Cortex of kidney (tissue), 1 donor: ENCODE measurements at places on chromosomes 4 and X.

DNA sequence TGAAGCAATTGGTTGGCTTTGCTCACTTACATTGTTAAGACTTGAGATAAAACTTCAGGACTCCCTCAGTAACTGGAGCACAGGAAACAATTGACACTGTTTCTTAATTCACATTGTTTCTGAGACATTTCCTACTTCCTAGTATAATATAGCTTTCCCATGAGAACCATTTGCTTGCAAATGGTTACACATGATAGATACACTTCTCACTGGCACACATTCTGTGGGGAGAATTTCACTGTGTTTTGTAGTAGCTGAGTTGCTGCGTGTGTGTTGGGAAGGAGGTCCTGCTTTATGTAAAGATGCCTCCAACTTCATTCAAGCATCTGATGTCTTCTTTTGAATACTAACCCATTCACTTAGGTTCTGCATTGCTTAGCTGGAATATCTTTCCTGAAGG lies 85.3 kb upstream of the SLC4A4 start:
- DNase-seq = no peak

- DNase-seq = no peak
These were observed 111.4 kb downstream of the SORBS2 start for GRCh38 chr4:185700630-185701029.

GRCh38 chrX:16739574-16739973 lies 20.2 kb downstream of the SYAP1 start:
- no peak for DNase-seq

GRCh38 chr4:183596067-183596757 lies 62.8 kb downstream of the RWDD4 start:
- DNase-seq = no peak

DNA sequence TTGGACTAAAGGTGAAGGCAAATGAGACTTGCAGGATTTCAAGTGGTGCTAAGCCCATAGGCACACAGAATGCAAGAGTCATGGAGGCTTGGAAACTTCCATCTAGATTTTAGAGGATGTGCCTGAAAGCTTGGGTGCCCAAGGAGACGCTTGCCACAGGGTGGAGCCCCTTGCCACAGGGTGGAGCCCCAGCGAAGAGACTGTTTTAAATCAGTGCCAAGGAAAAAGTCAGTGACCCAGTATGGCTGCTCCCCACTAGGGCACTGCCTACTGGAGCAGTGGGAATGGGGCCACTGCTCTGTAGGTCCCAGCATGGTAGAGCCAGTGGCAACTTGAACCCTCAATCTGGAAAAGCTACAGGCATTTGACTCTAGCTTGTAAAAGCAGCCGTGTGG lies 794.2 kb upstream of the LCORL start:
- no peak for DNase-seq

GRCh38 chr4:146488495-146489174 lies 33.1 kb downstream of the SLC10A7 start:
- DNase-seq = no peak

GRCh38 chrX:49171752-49172279 lies at the start of gene PLP2:
TSS of gene PLP2 (plus strand) at chrX:49171898. CDS start at chrX:49172001, 103 bp downstream.
- DNase-seq = no peak

DNA sequence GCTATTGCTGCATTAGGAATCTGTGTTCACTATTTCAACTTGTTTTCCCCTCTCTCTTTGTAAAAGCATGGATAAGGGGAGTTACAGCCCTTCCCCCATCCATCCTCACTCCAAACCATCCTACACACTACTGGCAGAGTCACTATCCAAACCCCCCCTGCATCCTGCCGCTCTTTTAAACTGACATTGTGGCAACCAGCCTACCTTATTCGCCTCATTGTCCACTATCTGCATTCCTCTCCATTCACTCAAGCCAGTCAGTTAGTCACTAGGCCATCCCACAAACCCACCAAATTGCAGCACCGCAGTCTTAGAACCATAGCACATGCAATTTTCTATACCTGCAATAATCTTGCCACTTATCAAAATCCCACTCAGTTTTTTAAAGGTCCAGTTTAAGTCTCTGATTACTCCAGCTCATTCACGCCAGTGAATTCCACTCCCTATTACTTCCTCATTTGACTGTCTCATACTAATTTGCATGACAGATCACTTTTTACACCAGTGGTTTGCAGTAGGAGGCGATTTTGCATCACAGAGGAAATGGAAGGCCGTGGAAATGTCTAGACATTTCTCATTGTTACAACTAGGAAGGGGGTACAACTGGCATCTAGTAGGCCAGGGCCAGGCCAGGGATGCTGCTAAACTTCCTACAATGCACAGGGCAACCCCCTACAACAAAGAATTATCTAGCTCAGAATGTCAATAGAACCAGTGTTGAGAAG lies 181.8 kb downstream of the HS6ST2 start:
- DNase-seq = no peak

GRCh38 chr4:89837385-89837992 lies 528 bp upstream of the SNCA start:
- DNase-seq = no peak

DNA sequence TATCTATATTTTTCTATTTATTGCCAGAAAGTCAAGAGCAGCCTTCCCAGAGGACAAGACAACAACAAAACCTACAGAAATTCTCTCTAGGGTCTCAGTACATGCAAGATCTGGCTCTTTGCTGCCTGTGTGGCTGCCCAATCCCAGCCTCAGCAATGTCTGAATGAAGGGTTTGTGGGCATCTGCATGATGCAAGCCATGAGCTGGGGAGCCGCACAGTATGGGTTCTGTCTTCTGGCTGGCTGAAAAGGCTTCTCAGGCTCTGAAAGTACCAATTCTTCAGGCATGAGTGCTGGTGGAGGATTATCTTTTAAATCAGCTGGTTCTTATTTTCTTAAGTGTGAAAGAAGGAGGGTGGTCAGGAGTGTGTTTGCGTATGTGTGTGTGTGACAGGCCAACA lies 104.6 kb downstream of the PDGFRA start:
- DNase-seq = no peak

DNA sequence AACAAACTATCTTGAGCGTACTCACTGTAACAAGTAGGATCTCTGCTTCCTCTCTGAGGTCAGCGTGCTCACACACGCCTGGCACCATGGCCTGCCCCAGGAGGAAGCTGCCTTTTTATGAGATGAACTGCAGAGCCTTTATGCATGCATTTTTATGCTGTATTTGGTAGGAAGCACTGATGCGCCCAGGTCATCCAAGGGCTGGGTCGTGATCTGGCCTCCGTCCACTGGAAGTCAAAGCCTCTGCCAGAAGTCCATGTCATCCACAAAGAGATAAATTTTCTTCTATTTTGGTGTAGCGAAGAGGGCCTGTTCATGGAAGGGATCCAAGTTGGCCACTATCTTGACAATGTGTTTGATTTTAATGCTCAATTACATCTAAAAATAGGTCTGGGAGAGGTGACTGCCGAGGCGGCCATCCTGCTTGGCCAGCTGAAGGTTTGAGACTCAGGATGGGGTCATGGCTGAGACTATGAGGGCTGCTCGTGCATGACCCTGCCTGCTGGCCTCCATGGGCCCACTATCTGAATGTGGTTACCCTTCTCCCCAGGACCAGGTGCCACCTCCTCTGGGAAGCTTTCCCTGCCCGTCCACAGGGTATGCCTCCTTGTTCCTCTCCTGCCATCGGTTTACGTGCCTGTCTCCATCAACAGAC lies 50.3 kb downstream of the HTRA3 start:
- DNase-seq = no peak

GRCh38 chr4:5710065-5710960 lies 688 bp upstream of the EVC start:
- DNase-seq = no peak

- no peak for DNase-seq
These were observed 22.2 kb downstream of the FABP2 start for GRCh38 chr4:119299741-119300100.

DNA sequence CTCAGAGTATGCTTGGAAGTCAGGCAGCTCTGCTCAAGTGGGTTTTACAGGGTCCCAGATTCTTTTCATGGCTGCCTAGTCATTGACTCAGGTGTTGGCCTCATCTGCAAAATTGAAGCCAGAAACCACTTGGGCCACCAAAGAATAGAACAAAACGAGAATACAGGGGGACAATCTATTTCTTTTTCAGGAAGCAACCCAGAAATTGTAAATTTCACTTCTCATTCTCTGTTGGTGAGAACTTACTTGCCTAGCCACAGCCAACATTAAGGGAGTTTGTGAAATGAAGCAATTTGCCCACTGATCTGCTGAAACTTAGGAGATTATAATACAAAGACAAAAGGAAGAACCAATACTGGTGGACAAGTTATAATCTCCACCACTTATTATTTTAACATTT lies 8.6 kb upstream of the TKTL2 start:
- DNase-seq = no peak

- no peak for DNase-seq
These were observed 85.0 kb downstream of the ADRA2C start for GRCh38 chr4:3851211-3851610.

- DNase-seq = no peak
These were observed 29.9 kb downstream of the TRMT2B start for GRCh38 chrX:101022020-101022419.

GRCh38 chr4:158754385-158755180 lies 14.2 kb upstream of the FNIP2 start:
- DNase-seq = no peak

- DNase-seq = no peak
These were observed 803.0 kb downstream of the DMD start for GRCh38 chrX:32408389-32408788.

- DNase-seq = no peak
These were observed 30.4 kb upstream of the WDR44 start for GRCh38 chrX:118315529-118315928.

- DNase-seq = no peak
These were observed 124.5 kb upstream of the HCCS start for GRCh38 chrX:10986616-10987015.

DNA sequence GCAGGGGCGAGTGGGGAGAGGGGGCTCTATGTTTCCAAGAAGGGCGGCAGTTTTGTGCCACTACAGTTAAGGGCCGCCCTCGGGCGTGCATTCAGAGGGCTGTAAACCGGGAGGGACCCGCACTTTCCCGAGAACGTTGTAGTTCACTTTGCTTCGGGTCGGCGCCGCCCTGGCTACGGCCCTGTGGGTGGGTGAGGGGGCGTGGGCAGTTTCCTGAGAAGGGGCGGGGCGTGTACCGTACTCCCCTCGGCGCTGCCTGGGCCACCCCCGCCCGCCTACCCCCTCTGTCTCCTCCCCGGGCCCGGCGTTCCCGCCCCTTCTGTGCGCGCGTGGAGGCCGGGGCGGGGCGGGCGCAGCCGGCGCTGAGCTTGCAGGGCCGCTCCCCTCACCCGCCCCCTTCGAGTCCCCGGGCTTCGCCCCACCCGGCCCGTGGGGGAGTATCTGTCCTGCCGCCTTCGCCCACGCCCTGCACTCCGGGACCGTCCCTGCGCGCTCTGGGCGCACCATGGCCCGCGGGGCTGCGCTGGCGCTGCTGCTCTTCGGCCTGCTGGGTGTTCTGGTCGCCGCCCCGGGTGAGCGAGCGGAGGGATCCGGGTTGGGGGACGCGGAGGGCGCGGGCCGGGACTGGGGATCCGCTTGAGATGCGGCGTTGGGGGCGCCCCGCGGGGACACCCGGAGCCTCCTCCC lies at the start of gene CD99:
TSS of gene CD99 (plus strand) at position 440 of the 687 bp plus-strand sequence. CDS start at position 506, 66 bp downstream.
- DNase-seq = no peak

DNA sequence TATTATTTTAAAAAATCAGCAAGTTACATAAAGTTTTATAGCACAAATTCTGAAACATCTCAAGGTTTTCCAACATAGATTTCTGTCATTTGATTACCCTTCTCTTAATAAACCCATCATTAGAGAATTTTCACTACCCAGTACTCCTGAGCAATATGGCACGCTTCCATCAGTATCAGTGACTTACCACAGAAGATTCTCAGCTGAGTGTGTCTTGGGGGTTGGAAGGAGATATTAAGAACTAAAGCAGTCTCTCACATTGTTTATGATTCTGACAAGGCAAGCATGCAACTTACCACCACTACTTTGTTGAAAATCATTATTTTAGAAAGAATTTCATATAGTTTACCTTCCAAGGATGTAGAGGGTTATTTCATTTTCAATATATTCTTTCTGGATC lies 67.7 kb downstream of the INPP4B start:
- DNase-seq = no peak

- DNase-seq = no peak
These were observed 394.7 kb upstream of the ATOH1 start for GRCh38 chr4:93433840-93434239.

- DNase-seq = no peak
These were observed 32.0 kb downstream of the HAND2 start for GRCh38 chr4:173498023-173498422.

GRCh38 chrX:31057291-31057690 lies 14.6 kb downstream of the FTHL17 start:
- DNase-seq = no peak

DNA sequence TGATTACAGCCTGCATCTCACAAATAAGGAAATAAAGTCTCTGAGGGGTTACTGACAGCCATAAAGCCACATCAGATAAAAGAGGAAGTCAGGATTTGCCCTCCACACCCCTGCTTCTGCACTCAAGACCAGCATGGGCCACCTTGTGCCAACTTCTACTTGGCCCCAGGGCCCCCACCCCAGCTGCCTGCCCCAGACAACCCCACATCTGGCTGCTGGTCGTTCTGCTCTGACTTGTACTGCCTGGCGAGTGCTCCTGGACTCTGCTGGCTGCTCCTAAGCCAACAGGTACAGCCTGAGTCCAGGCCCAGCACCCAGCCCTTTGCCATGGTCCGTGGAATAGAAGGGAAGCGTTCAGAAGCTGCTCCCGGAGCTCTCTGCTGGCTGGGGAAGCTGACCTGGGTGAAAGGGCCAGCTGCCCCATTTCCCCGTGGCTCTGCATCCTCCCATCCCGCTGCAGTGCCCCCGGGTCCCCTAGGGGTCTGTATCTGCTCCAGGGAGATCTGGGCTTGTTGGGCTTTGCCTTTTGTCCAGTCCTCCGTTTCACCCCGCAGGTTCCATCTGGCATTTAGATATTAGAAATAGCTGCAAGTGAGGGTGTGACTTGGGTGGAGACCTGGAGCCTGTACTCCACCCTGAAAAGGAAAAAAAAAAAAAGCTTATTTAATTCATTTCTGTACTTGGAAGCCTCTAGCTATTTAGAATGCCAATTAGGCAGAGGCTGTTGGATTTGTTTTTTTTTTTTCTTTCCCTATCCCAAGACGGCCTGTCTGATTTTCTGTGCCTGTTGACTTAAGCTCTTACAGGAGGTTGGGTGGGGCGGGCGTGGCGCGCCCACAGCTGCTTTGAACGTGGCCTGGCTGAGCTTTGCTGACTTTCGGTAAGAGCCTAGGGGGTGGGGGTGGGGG lies 194.7 kb downstream of the PTTG2 start:
- DNase-seq = no peak

- DNase-seq = no peak
These were observed 39.9 kb downstream of the ATG4A start for GRCh38 chrX:108131471-108131870.

DNA sequence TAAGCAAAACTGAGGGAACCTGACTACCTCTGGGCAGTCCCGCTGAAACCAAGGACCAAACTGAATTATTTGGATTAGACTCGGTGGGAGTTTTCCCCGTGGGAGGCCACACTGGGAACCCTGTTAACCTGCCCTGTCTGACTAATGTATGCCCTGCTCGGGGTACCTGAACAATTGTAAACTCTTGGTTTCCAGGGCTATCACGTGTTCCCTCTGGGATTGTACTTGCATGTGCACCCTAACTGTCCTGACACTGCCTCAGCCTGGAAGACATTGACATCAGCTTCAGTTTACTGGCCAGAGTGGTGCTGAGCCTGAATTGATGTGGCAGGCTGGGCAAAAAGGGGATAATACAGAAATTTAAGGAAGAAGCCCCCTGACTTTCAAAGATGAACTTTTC lies 20.1 kb upstream of the ZNF41 start:
- DNase-seq = no peak
